Right lobe of liver (tissue), 6 donors: ENCODE measurements at places on chromosomes 6 and 20.
A peak's percentile ranks its signal among the peaks of the same experiment; 100 is the strongest.

GRCh38 chr6:130526466-130526865 lies 160.6 kb downstream of the TMEM200A start:
- no peak for DNase-seq

DNA sequence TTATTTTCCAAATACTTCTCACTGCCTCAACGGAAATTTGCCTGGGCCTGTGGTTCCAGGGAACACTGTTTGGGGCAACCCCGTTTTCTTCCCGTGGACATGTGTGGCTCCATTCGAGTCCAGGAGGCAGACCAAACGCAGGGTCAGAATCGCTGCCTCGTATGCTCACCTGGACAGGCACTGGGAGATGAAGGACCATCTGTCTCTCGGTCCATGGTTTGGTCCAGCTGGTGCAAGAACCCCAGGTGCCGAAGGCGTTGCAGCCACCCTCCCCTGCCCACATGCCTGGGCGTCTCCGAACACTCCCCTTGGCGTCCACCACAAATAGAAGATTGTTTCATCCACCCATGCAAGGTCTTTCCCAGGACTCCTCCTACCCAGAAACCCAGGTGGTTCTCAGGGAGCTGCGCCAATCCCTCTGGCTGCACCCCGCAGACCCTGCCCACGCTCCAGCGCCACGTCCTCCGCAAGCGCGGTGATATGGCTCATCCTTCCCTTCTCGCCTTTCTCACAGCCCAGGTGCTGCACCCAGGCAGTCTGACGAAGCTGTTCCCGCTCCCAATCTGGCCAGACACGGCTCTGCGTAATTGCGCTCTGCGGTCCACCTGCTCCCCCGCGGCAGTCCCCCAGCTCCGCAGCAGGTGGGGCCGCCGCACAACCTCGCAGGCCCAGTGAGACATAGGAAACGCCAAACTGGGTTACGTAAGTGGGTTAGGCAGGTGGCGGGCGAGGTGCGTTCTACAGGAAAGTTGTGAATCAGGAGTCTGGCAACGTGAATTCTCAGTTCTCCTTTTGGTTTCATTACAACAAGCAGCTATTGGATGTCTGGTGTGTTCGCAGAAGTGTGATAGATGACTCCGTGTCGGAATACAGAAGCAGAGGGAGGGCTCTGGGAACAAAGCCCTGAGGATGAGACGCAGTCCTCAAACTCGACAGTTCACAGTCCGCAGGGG lies 146.2 kb upstream of the ECI2 start:
- peak; percentile 36 for DNase-seq

DNA sequence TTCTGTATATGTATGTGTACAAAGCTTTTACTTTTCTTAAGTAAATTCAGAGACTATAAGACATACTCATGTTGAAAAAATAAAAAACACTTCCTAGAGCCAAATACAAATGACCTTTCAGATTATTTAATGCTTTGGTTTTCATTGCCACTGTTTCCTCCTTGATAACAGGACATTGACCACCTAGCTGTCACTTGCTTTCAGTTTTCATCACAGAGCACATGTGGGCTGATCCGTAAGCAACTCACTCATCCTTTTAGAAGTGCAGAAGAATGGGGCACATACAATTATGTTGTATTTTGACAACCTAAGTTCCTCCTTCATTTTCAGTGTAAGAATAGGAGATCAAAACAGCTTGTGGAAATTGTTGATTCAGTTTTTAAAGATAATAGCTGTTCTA lies 6.2 kb downstream of the ZBTB2 start:
- no peak for DNase-seq

DNA sequence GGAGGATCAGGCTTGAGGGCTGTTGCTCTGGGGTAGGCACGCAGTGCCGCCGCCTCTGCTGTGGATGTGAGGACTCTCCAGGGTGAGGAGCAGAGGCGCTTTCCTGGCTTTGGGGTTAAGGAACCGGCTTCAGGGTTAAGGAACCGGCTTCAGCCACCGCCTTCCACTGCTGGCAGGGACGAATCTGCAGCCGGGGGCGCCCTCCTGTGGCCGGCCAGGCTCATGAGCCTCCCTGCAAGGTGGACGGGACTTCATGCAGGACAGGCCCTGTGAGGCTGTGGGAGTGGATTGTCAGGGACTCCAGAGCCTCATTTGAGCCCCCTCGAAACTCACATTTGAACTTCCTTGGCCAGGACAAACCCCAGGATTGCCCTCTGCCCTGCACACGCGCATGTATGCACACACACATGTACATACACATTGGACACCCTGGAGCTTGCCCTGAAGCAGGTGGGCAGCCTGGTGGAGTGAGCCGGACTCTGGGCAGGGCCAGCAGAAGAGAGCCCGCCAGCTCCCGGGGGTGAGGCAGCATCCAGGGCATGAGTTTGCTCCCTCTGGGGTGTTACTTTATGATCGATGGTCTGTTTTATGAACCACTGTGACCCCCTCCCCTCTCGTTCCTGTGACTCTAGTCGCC lies 146.9 kb downstream of the PHACTR3 start:
- DNase-seq = peak; percentile 58

GRCh38 chr6:111231090-111231459 lies 143.8 kb downstream of the SLC16A10 start:
- no peak for DNase-seq

GRCh38 chr6:126628125-126628524 lies 288.2 kb downstream of the CENPW start:
- no peak for DNase-seq

DNA sequence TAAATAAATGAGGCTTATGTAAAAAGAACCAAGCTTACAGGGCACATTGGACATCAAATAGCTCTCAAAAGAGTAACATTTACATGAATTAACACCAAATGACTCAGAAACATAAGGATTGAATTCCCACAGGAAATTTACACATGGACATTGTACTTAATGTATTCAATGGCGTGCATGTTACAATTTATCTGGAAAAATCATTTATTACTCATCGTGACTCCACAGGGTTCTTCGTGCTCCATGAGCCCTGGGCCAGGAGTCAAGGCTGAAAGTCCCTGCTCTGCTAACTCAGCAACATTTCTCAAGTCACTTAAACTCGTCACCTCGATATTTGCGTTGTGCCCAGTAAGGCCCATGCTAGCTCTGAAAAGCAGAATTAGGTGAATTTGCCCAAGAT lies 158.5 kb downstream of the PHACTR1 start:
- no peak for DNase-seq

GRCh38 chr20:20396794-20397193 lies 28.9 kb downstream of the INSM1 start:
- no peak for DNase-seq

DNA sequence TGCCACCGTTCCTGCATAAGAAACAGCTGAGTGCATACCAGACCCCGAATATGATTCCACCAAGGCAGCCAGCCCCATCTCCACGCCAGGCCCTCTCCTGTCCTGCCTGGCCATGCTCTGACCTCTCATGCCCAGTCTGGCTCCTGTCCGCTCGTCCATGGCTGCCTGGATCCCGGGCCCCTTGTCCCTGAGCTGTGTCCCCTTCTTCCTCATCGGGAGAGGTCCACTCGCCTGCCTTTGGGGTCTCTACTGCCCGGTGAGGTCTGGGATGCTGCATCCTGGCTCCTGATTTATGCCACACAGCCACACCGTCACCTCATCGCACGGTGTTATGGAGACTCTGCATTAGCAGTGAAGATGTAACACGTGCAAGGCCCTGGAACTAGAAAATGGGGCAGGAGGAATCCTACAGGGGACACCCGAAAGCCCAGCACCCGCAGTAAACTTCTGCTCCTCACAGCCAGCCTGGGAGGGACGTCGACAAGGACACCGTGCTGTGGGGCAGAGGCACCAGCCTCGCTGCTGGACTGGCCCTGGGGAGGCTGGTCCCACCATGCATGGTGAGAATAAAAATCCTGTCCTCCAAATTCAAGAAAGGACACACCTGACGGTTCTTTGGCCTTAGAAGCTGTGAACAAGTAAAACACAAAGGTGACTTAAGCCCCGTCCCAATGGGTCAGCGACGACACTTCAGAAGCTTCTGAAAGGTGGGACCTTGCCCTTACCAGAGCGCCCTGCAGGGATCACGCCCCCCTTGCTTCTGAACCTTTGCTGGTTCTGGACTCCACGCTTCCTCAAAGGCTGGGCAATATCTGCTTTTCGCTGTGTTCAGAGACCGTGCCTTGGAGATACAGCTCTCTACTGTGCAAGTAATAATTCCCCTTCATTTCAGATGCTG lies 103.0 kb downstream of the DLL1 start:
- peak; percentile 37 for DNase-seq

DNA sequence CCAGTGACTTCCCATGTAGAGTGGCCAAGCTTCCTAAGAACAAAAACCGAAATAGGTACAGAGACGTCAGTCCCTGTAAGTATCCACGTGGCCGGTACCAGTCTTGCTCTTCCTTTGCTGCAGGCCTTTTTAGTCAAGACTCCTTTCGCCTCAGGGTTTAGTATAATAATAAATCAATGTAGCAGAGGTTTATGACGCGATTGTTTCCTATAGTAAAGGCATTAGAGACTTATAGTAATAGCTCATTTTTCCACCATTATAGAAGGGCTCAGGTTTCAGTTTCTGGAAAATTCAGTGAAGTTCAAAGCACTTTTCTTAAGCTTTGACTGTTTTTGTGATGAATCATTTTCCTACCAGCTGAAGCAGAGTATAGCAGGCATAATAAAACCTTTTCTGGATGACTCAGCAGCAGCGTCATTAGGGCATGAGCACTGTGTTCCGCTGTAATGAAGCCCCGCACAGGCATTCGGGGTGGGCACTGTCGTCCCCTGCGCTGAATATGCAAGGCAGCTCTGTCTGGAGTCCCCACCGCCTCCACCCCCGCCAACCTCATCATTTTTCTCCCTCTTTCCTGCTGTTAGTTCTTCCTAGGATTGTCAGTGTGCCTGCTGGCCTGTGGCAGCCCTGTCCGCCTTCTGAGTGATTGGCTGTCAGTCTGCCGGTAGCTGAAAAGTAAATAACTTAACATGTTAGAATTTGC lies 51.3 kb downstream of the PTPN1 start:
- DNase-seq = no peak

GRCh38 chr6:112839525-112839961 lies 492.4 kb downstream of the RFPL4B start:
- no peak for DNase-seq

GRCh38 chr20:57901526-57901925 lies 191.7 kb upstream of the PMEPA1 start:
- no peak for DNase-seq

DNA sequence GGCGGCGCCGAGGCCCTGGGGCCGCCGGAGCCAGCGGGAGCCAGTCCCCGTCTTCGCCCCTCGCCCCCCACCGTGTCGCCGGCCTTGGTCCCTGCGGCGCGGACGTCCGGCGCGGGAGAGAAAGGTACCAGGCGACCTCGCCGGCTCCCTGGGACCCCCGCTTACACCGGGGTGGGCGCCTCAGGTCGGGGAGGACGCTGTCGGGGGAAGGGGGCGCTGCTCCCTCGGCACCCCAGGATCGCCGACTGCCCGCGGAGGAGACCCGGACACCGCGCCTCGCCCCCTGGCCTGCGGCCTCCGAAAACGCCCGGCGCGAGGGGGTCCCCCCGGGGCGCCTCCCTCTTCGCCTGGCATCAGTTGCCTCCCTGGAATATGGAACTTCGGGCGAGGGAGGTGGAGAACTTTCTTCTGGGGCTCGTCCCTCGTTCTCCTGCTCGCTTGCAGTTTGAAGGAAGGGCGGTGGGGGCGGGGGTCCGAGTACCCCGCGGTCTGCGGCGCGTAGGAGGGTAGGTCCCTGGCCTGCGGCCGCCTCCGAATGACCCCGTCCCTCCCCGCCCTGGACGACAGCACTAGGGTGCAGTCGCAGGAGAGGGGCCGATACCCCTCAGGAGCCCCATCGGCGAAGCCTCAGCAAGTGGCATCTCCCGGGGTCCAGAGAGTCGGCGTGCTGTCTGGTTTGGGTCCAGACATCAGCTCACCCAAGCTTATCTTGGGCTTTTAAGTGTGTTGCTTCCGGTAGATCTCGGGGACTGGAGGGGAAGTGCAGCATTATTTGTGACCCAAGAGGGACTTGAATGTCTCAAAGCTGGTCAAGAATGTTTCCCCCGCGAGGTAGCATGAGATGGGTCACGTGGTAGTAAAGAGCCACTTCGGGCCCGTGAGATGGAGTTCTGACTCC lies 549 bp downstream of the ANKRD6 start:
- peak; percentile 52 for DNase-seq

- DNase-seq = no peak
Observed at GRCh38 chr6:72267470-72267869, 354.4 kb upstream of the KCNQ5 start.

DNA sequence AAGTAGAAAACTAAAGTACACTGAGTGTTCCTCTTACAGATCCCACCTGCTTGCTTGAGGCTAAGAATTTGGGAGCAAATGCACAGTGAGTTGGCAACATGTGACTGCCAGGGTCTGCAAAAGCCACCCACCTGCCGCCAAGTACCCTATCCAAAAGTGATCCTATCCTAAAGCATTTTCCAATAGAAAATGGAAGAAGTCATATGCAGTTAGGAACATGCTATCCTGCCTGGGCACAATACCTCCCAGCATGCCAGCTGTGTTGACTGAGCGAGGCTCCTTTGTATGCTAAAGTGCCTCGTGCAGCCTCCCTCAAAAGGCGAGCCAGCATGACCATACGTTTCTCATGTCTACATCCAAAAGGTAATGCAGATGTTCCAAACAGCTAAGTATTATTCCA lies 52.7 kb downstream of the TRAF3IP2 start:
- DNase-seq = no peak

GRCh38 chr6:159760602-159761057 lies 1.2 kb upstream of the ACAT2 start:
- DNase-seq = no peak

DNA sequence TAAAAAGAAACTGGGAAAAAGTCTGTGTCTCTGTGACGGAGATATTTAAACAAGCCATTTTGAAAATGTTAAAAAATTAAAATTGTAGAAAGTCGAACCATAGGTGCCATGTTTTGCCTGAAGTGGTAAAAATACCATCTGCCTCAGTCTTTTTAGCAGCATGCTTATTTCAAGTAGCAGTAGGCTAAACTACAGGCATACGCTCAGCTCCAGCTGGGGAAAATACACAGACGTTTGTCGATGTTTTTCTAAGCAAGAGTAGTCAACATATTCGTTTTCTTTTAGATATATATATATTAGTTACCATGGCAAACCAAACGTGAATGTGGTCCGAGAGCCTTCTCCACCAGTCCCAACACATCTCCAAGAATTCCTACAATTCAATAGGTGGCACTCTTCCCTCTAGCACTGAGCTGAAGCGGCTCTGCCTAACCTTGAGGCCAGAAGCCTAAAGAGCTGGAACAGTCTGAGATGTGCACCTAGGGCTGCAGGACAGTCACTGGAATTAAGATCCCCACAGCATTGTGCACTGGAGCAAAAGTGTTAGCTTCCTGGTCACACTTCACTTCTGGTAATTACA lies 70.2 kb upstream of the BEND3 start:
- no peak for DNase-seq

DNA sequence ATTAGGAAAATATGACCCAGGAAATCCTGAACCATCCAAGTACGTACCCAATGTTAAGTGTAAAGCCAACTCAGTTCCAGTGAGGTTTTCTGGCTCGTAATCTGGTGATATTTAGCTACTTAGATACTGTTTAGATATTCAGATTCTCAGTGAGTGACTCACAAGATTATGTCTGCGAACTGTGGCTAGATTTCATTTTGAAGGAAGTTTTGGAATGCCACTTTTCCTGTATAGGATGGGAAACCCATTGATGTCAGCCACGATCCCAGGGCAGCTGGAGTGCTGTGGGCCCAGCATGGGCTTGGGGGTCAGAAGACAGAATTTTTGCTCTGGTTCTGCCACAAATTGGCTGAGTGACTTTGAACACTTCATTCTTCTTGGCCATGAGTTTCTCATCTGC lies 76.3 kb downstream of the TMEM170B start:
- no peak for DNase-seq
